NCI-H2081 treated with DMSO at 0.1 percent for 48 hours (cell line): ENCODE measurements at places on chromosomes 1 and 21.

GRCh38 chr21:16324630-16325029 lies 594.8 kb downstream of the USP25 start:
- no peak for DNase-seq

- DNase-seq: no peak
Observed at GRCh38 chr21:31045841-31046240, 7.6 kb upstream of the KRTAP19-8 start.

GRCh38 chr1:153614189-153614900 lies 1.4 kb upstream of the S100A16 start:
- DNase-seq: no peak

DNA sequence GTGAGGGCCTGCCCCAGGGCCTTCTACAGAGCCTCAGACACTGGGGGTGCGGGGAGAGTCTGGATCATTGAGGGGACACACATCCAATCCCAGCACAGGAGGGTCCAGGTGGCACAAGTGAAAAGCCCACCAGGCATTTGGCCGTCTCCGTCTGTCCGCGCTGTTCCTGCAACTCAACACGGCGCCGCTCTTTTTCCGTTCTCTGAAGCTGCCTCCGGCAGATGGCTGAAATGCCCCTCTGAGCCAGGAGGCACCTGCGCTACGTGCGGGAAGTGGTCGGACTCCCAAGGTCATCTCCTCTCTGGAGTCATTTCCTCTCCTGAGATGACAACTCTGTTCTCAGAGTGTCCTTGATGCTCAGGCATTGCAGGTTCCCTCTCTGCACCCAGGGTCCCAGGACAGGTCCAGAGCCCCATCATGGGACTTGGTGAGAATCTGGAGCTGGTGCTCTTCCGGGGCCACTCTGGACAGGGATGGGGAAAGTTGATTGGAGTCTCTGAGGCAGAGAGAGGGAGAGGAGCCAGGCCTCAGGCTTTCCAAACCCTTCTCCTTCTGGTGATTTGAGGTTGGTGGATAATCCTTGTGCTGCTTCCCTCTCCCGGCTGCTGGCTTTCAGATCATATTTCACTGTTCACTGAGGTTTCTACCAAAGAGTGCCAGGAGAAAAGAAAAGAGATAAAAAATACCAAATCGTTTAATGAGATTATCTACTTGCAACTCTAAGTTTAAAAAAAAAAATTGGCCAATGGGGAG lies 14.0 kb upstream of the MIXL1 start:
- DNase-seq: no peak

DNA sequence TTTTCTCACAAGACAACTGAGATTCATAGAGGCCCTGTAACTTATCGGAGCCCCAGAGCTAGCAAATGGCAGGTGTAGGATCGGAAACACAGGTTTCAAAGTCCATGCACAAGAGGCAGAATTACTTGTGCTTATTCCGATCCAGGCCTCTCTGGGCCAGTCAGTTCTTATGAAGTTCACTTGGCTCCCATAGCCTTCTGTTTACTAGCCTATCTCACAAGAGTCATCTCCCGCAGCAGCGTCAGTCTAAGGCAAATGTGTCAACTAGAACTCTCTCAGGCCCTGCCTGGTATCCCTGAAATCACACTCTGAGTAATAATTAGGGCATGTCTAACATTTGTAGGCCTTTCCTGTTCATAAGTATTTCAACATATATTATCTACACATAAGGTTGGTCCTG lies 43.3 kb downstream of the PHC2 start:
- DNase-seq: no peak

GRCh38 chr21:15219894-15220293 lies 155.1 kb upstream of the NRIP1 start:
- DNase-seq: no peak
